ENCODE measurements at places on chromosomes 6 and 20.

DNA sequence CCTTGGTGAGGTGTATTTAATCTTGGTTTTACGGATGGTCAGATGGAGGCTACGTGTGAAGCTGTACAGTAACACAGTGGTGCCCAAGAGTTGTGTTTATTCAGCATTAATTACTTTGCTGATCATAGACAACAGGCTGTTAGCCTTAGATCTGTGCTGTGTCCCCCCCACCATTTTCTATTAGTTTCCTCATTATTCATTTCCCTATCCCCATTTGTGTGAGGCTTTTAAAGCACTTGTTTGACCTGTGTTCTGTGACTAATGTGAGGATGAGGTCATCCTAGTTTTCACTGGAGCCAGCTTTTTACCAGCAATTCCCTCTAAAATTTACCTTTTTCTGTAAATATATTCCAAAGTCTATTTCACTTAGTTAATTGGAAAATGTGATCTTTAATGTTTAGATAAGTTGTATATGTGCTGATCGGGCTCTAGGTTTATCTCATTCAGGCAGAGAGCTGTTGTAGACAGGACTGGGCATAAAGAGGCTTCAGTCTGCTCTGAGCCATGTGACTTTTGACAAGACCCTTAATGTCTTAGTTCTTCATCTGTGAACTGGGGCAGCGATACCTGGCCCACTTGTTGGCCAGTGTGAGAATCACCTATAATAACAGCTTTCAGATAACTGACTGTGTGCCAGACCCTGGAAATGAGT is 8.4 kb downstream of the MAPRE1 start:
- no peak for DNase-seq

DNA sequence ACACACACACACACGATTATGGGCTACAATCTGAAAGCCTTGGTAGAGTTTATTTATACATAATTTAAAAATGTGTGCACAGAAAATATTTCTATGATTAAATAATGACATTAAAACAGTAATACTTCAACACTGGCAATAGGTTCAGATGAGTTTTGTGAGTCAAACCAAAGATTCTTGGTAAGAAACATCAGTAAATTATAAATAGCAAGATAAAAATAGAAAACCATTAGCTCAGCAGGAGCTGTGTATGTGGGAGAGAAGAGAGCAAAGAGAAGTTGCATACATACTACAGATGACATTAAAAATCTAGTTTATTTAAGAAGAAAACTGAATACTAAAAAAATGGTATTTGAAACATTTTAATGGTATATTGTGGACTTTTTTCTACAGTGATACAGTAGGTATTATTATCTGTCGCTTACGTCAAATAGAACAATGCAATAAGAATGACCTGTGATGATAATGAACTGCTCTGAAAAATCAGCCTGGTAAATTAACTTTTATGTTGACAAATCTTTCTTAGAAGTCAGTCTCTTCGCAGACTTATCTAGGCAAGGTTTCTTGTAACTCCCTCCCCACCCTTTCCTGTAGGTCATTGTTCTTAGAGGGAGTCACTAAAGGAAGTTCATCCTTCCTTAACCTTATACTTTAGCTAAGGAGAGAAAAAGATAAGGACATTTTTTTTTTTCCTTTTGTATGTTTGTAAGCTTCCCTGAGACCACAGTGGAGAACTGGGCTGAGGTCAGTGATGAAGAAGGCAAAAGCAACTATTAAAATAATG is 149.3 kb downstream of the GJA1 start:
- no peak for DNase-seq

- no peak for DNase-seq
Observed at GRCh38 chr6:170476360-170476759, 76.7 kb downstream of the PSMB1 start.

- no peak for DNase-seq
Observed at GRCh38 chr6:53044572-53044971, 20.6 kb upstream of the FBXO9 start.

GRCh38 chr6:122736163-122736562 is 43.4 kb upstream of the FABP7 start:
- no peak for DNase-seq

DNA sequence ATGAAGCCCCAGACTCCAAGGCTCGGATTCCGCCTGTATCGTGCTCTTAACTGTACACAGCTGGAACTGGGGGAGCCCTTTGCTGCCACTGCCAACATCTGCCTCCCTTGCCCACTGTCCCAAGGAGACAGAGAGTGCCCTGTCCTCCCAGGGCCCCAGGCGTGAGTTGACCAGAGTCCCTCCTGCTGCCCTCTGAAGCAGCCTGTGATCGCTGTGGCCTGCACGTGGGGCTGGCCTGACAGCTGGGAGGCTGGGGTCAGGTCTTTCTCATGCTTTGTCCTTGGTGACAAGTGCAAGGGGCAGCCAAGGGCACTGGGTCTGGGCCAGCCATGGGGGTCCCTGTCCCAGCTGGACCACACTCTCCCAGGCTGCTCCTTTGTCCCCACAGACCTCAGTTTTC is 44.3 kb downstream of the KIAA1755 start:
- DNase-seq = no peak

DNA sequence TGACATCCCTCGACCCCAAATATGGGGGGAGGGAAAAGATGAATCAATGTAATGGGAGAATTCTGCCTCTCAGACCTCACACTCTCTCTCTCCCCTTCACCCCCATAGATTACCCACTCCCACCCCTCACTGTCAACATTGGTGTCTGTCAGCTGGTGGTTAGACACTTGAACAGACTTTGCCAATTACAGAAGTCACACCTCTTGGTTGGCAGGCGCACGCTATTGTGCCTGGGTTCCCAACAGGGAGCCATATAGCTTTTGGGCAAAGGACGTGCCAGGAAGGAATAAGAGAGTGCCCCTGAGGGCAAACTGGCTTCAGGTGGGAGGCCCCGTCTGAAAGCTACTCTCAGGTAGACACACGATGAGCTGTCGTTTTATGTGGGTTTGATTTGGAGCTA is 54.1 kb upstream of the FYN start:
- no peak for DNase-seq

- no peak for DNase-seq
Observed at GRCh38 chr6:134593442-134593841, 275.5 kb upstream of the SGK1 start.

- no peak for DNase-seq
Observed at GRCh38 chr6:13445005-13445743, 42.2 kb downstream of the GFOD1 start.

- DNase-seq = peak; percentile 68
Observed at GRCh38 chr20:45629496-45630100, at the start of gene WFDC10A. TSS of gene WFDC10A (plus strand) at chr20:45629739. CDS start at chr20:45629814, 75 bp downstream.

GRCh38 chr6:170202416-170203135 is 88.3 kb downstream of the DLL1 start:
- no peak for DNase-seq

DNA sequence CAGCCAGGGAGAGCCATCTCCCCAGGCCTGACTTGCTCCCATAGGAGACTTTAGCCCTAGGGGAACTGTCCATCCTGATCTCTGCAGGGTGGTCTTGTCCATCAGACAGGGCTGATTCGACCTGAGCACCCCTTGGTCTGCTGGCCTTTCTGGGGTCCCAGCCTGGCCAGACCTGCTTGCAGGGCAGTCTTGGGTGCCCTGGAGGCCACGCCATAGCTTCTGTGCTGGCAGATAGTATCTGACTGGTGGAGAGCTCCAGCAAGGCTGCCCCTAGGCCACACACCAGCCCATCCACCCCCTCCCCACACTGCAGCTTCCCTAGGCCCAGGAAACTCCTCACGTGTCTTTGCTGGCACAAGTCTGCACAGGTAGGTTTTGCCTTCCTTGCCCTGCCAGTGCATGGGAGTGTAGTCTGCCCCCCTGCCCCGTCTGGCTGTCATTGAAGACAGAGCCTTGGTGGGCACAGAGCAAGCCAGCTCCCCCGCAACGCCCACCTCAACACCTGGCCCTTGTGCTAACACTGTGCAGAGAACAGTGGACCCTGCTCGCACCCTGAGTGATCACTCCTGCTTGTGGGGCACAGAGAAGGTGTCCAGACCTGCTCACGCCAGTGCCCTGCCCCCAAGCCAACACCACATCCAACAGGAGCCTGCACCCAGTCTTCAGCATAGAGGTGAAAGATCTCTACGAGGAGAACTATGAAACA is 32.4 kb downstream of the CCN2 start:
- no peak for DNase-seq

DNA sequence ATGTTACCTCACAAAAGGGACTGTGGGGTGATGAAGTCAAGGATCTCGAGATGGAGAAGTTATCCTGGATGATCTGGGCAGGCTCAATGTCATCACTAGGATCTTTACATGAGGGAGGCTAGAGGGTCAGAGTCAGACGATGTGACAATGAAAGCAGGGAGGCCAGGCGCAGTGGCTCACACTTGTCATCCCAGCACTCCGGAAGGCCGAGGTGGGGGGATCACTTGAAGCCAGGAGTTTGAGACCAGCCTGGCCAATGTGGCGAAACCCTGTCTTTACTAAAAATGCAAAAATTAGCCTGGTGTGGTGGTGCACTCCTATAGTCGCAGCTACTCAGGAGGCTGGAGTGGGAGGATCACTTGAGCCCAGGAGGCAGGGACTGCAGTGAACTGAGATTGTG is 68.8 kb downstream of the TTLL2 start:
- DNase-seq = no peak

- peak; percentile 74 for DNase-seq
Observed at GRCh38 chr6:150417899-150418826, 49.4 kb downstream of the IYD start.

DNA sequence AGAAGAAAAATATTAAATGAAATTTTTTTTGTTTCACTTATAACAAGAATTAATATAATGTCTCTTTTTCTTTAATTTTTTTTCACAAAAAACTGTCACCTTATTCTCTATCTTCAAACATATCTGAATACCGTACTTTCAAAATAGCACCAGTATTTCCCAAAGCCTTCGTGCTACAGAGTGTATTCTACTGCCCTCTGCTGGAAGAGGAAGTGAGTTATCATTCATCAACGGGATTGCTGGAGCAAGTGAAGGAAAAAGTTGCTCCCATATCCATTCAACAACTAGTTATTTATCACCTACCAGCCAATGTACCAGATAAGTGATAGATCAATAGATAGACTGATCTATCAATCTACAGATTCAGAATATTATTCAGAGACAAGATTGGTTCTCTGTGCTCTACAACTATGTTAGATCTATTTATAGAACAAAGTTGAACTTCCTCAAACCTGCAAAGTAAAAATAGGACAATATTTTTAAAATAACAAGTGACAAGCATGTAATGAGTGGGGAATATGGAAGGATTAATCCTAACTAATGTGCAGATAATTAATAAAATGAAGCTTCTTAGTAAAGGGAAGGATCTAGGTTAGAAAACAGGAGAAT is 26.7 kb upstream of the TFAP2B start:
- peak; percentile 40 for DNase-seq

- no peak for DNase-seq
Observed at GRCh38 chr20:19589787-19590362, 168.2 kb upstream of the RIN2 start.

DNA sequence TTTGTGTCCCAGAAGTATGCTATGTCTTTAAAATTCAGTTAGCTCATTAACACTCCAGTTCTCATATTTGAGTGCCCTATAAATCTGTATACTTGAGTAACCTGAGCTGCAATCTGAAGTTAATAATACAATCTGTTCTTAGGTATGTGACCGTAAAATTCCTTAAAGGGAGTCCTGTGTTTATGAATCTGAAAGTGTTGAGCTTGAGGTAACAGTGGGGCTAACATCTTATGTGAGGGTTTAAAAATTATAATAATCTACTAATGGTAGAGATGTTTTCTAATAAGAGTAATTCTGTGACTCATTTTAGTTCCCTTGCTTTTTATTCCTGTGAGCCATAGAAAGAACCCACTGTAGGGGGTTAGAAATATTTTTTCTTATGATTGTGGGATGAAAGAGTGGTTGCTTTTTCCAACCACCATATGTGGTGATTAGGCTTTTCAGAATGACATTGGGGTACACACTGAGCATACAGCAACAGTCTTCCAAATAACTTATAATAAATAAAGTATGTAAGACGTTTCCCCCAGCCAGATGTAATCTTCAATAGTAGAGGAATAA is 121.2 kb downstream of the BCKDHB start:
- no peak for DNase-seq

DNA sequence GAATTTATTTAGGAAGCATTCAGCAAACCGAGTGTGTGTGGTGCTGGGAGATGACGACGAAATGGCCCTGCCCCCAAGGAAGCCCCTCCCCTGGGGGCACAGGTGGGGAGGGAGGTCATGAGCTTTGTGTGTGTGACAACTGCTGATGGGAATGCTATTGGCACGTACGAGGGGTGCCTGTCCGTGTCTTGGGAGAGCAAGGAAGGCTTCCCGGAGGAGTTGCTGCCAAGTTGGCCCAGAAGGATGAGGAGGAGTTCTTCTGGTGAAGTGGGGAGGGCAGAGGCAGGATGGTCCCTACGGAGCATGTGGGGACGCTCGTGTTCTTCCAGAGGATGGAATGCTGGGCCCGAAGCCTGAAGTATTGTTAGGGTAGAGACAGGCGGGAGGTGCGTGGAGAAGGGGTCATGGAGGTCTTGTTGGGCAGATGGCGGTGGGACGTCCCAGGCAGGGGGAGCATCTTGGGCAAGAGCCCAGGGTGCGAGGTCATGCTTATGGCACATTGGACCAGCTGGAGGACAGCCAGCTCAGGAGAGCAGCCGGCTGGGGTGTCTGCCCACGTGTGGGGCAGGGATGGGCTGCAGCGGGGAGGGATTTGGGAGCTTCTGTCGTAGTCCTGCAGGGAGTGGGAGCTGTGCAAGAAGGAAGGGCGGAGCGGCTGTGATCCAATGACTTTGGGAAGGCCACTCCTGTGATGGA is 46.1 kb downstream of the SYNJ2 start:
- DNase-seq = no peak
